ENCODE measurements at places on chromosomes 12 and 14. TPM values are rescaled to one million over a fixed set of nuclear protein-coding genes. Genes with fewer than 3 reads are reported as not detected.

AKAP5 gene
- 0.53 TPM for total RNA-seq

PIK3C2G gene
- total RNA-seq, result 0.55 TPM

ZDHHC22 gene
- total RNA-seq, result 0.23 TPM

PTGR2 gene
- total RNA-seq, result 21.6 TPM

MFAP5 gene
- 28.1 TPM for total RNA-seq

RTL1 gene
- total RNA-seq, result 0.11 TPM

Data from adrenal gland (tissue), 19 donors.